ENCODE measurements at places on chromosomes 5 and 9. TPM values are rescaled to one million over a fixed set of nuclear protein-coding genes. Genes with fewer than 3 reads are reported as not detected.

RXRA gene
- total RNA-seq, result 32.5 TPM

PROB1 gene
- 0.63 TPM for total RNA-seq

ENTR1 gene
- 50.1 TPM for total RNA-seq

ANKRD31 gene
- total RNA-seq, result 0.60 TPM

- no peak for DNase-seq
Observed at GRCh38 chr5:160621526-160621925, 199.9 kb downstream of the PTTG1 start.

DNA sequence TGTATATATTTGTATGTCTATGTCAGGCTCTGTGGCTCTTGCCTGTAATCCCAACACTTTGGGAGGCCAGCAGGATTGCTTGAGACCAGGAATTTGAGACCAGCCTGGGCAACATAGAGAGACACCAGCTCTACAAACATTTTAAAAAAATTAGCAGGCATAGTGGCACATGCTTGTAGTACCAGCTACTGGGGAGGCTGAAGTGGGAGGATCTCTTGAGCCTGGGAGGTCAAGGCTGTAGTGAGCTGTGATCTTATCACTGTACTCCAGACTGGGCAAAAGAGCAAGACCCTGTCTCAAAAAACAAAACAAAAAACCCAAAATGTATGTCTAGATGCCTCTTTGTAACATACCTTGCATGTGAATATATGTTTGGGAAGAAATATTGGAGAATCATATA lies 15.8 kb downstream of the ARRDC3 start:
- DNase-seq, result no peak

- no peak for DNase-seq
Observed at GRCh38 chr5:71456362-71456743, 902 bp downstream of the BDP1 start.

DNA sequence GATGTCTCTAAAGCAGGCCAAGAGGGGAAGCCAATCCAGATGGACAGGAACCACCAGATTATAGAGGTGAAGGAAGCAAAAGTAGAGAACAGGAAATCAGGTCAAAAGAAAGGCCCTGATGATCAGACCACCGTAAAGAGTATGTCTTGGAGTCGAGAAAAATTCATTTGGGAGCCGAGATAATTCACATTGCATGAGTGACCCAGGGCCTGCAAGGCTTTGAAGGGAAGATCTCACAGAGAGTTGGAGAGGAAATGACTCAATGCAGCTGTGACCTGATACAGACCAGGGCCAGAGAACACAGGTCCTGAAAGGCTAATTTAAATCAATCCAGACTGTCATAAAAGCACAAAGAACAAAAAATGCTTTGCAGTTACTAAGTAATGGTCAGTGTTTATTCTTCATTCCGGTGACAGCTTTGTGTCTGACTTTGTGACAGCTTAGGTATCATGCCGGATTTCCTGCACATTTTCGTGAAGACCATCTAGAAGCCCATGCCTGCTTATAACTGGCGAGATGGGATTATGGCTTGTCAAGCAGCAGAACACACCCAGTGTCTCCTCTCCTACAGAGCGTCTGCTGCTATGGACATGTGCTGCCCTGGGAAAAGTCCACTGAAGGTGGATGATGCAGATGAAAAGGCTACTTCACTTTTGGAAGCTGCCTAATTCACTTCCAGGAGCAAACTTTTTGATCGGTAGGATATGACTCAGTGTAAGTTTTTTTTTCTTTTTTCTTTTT lies 5.8 kb upstream of the ACTBL2 start:
- DNase-seq, result no peak

GRCh38 chr9:3735251-3735650 lies 209.4 kb upstream of the RFX3 start:
- DNase-seq, result no peak

DNA sequence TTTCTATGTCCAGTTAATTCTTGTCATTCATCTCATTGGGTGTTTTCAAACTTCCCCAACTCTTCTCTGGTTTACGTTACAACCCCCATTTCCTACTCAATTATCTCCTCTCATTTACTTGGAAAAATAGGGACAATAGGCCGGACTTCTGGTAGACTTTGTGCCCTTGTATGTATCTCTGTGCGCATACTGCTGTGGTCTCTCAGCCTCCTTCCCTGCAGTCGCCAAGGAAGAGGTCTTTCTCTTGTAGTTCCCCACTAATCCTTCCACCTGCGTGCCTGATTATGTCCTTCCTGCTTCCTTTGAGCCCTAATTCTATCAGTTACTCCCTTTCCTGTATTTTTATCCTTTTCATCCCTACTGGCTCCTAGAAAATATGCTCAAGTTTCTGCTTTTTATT lies 176.3 kb downstream of the GDNF start:
- DNase-seq, result no peak

- peak; percentile 69 for DNase-seq
Observed at GRCh38 chr5:39376293-39376714, 12.0 kb upstream of the C9 start.

GRCh38 chr5:181204113-181204825 lies 727 bp downstream of the TRIM7 start:
- DNase-seq, result no peak

- DNase-seq, result no peak
Observed at GRCh38 chr5:119785057-119785456, 155.7 kb downstream of the FAM170A start.

DNA sequence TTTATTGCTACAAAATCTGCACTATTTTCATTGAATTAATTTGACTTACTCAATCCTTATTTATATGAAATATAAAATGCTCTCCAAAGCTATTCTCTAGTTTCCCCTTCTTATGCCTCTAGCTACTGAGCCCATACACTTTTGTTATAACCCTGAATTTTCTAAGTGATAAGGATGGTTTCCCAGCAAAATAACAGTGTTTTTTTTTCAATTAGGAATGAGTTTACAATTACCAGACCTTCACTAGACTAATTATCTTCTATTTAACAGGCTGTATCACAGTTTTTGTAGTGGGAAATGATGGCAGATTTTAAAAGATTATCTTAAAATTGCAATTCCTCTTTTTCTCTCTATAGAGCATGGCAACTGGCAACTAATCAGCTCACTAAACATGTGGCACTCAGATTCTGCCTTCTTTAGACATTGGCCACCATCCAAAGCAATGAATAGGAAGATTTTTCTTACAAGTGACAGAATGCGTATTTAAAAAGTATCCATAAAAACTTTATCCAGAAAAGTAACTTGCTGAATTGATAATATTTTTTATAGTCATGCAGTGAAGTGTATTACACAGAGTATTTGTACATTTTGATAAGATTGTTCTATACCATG lies 585.7 kb upstream of the ZNF608 start:
- DNase-seq, result no peak

Data from hepatocyte (in vitro differentiated cells).